Ureter (tissue), 1 donor: ENCODE measurements at places on chromosomes 7 and 10. TPM values are rescaled to one million over a fixed set of nuclear protein-coding genes. Genes with fewer than 3 reads are reported as not detected.

DNA sequence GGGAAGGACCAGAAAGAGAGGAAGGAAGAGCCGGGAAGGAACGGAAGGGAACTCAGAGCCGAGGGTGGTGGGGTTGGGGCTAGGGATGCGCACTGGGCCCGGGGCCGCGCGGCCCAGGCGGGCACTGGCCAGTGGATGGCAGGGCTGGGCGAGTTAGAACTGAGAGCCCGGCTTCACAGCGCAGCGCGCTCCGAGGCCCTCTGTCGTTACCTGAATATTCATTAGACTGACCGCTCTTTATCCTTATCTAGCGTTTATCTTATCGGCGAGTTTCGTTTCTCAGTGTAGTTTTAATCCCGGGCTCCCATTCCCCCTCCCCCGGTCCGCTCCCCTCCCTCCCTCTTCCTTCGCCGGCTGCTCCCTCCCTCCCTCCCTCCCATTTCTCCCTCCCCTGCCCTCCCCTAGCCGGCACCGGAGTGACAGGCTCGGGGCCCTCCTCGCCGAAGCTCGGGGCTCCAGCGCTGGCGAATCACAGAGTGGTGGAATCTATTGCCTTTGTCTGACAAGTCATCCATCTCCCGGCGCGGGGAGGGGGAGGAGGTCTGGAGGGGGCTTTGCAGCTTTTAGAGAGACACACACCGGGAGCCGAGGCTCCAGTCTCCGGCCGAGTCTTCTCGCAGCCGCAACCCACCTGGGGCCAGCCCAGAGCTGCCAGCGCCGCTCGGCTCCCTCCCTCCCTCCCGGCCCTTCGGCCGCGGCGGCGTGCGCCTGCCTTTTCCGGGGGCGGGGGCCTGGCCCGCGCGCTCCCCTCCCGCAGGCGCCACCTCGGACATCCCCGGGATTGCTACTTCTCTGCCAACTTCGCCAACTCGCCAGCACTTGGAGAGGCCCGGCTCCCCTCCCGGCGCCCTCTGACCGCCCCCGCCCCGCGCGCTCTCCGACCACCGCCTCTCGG is at the start of gene PAX2:
TSS of gene PAX2 (plus strand) at position 596 of the 895 bp plus-strand sequence. CDS start 679 bp downstream, outside the sequence.
- no peak for DNase-seq

- DNase-seq: no peak
These were observed 6.9 kb downstream of the CYCS start for GRCh38 chr7:25118048-25118753.

GRCh38 chr10:16957038-16957437 is 139.8 kb upstream of the RSU1 start:
- DNase-seq: no peak

- no peak for DNase-seq
These were observed 25.3 kb upstream of the C10orf53 start for GRCh38 chr10:49654036-49654693.

DNA sequence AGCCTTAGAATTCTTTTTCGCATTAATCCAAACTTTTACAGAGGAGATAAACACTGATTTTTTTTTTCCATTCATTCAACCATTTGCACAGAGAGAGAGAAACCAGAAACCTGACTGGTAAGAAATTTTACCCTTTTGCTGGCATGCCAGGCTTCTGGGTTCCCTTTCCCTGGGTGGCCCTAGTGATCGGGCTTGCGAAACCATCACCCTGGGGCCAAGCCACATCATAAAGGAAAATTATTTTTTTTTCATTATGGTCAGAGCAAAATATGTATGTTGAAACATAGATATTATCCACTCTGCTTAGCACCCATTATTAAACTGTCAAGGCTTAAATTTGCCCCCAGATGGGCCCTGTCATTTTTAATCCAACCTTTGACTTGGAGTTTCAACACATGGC is 55.4 kb upstream of the INHBA start:
- DNase-seq: no peak

DNA sequence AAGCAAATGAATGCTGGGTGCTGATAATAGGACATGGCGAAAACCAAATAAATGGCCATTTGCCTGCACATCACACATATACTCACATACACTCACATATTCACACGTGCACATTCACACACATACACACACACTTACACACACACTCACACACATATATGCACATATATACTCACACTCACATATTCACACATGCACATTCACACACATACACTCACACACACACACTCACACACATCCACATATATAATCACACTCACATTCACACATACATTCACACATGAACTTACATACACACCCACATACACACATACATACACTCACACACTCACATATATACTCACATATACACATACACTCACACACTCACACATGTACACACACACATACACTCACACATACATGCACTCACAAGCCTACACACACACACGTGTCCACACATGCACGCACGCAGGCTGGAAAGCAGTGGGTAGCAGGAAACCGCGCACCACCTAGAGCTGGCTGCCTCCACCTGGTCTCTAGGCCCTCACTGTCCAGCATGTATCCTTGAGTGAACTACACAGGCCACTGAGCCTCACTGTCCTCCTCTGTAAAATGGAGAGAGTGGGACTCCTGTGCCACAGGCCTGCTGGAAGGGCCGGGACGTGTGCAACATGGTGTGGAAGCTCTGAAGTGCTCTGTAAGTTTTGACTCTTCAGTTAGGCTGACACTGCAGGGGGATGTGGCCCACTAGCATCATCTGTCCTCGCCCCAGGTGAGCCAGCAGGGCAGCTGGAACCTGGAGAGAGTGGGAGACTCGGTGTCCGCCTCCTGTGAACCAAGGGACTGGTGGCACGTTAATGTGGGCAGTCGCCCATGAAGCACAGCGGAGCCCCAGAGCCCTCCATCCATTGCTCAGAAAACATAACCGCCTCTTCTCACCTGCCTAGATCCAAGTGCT is 14.9 kb downstream of the TMEM72 start:
- DNase-seq: peak; percentile 15

The SFTPA2 gene
- total RNA-seq: 0.94 TPM

The BEND7 gene
- 22.5 TPM for total RNA-seq

The AP1S1 gene
- total RNA-seq: 50.5 TPM
